ENCODE measurements at places on chromosomes 13 and 19.
A peak's percentile ranks its signal among the peaks of the same experiment; 100 is the strongest.

DNA sequence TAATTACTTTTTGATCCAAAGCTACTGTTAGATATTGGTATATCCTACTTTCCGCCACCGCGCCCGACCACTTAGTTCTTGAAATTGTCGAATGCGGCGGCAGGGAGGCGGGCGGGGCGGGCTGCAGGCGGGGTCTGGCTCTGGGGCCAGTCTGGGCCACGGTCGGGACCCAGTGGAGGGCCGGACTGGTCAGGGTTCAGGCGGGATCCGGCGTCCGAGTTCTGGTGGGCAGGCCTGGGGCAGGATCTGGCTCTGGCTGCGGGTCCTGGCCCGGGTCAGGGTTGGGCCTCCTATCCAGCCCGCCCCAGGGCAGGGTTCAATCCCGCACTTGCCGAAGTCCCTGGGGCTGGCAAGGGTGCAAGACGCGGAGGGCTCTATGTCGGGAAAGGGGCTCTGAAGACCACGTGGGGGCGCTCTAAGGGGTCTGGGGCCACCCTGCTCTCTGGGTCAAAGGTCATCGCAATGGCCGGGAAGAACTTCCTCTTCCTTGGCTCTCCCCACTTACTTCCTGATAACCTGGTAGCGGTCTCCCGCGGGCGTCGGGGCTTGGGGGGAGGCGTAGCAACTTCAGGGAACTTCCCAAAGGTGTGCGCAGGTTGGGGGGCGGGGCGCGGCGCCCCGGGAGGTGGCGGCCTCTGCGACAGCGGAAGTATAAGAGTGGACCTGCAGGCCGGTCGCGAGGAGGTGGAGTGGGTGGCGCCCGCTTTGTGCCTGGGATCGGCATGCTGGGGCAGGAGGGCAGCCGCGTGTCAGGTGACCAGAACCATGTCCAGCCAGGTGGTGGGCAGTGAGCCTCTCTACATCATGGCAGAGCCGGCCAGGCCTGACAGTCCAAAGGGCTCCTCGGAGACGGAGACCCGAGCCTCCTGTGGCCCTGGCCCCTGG, 83.4 kb downstream of the MRPL57 start:
- DNase-seq = no peak

- DNase-seq = no peak
Measured at GRCh38 chr13:44416301-44416700, 42.7 kb downstream of the SERP2 start.

DNA sequence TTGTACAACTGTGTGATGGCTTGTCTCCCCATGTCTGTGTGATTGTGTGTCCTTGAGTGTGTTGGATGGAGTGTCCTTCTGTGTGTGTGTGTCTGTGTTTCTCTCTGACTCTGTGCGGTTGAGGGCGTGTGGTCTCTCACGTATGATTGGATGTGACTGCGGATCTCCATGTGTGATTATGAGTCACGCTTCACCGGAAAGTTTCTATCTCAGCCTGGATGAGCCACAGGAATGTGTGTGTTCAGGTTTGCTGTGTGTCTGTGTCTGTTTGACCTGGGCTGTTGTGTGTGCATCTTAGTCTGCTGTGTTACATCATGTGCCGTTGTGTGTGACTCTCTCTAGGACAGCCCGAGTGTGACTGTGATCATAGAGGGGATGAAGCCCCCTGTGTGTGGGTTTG, 15.5 kb upstream of the ZNF835 start:
- DNase-seq = no peak

GRCh38 chr19:37905946-37906868, at the start of gene WDR87:
WDR87 (minus strand) TSS chr19:37906594; CDS start chr19:37898239, 8,355 bp downstream.
- peak; percentile 71 for DNase-seq

DNA sequence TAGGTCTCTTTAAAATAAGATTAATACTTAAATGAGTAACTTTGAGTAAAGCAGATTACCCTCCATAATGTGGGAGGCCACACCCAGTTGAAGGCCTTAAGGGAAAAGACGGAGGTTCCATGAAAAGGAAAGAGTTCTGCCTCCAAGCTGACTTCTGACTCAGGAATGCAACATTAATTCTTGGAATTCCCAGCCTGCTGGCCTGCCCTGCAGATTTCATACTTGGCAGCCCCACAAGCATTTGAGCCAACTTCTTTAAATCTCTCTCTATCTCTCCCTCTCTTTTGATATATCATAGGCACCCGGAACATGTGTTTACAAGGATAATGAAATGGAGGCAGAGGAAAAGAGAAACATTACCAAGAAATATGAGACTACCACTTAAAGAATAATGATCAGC, 902.3 kb upstream of the MIR17HG start:
- DNase-seq = no peak

GRCh38 chr19:3986260-3987041, 1.2 kb upstream of the EEF2 start:
- no peak for DNase-seq

GRCh38 chr13:26112843-26113242, 61.0 kb upstream of the SHISA2 start:
- DNase-seq = no peak

- DNase-seq = peak; percentile 66
Measured at GRCh38 chr19:55632463-55632834, 8.1 kb upstream of the ZNF784 start.
